ENCODE measurements at places on chromosomes 11 and 22.

DNA sequence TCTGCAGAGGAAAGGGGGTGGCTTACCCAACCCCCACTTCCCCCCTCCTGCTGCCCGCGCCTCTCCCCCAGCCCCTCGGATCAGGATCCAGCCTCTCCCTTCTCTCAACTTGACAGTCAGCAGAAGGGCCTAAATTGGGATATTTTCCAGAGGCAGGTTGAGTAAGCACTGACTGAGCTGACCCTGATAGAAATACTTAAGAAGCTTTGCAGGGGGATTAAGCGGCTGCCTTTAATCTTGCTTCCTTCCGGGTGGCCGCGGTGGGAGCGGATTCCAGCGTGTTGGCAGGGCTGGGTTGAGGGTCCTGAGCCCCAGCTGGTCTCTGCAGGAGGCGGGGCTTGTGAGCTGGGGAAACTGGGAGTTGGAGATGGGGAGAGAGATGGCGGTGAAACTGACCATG lies 445.2 kb downstream of the NTM start:
- no peak for DNase-seq

DNA sequence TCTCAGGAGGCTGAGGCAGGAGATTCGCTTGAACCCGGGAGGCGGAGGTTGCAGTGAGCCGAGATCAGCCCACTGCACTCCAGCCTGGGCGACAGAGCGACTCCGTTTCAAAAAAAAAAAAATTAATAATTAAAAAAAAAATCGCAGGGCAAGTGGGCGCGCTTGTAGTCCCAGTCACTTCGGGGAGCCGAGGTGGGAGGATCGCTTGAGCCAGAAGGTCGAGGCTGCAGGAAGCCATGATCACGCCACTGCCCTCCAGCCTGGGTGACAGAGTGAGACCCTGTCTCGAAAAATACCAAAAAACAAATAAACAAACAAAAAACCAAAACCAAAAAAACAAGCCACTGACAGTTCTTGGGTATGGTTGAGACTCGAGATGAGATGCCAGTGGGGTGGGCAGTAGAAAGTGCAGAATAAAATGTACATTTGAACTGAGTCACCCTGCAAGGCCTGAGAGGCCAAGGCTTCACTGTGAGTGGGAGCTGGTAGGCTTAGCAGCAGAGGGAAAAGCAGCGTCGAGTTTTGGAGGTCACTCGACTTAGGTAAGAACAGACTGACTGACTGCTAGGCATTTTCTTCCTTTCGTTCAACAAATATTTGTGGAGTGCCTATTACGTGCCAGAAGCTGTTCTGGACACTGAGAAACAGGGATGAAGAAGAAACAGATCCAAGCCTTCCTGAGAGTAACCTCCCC lies 635 bp upstream of the LDHA start:
- no peak for DNase-seq

GRCh38 chr11:120532082-120532831 lies 20.7 kb downstream of the GRIK4 start:
- DNase-seq, result no peak

- peak; percentile 42 for DNase-seq
Measured at GRCh38 chr11:123103326-123103980, 41.5 kb upstream of the HSPA8 start.

DNA sequence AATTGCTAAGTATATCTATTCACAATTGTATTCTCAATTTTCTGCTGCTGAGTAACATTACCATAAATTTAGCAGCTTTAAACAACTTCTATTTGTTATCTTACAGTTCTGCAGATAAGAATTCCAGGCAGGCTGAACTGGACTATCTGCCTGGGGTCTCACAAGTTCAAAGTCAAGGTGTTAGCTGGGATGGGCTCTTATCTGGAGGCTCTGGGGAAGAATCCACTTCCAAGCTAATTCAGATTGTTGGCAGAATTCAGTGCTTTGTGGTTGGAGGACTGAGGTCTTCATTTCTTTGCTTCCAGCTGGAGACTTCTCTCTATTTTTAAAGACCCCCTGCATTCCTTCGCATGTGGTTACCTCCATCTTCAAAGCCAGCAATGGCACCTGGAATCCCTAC lies 329.9 kb upstream of the ISX start:
- DNase-seq, result no peak

GRCh38 chr22:27157666-27158370 lies 500.4 kb downstream of the MIAT start:
- no peak for DNase-seq

- no peak for DNase-seq
Measured at GRCh38 chr11:14584035-14584363, 59.6 kb upstream of the PDE3B start.

DNA sequence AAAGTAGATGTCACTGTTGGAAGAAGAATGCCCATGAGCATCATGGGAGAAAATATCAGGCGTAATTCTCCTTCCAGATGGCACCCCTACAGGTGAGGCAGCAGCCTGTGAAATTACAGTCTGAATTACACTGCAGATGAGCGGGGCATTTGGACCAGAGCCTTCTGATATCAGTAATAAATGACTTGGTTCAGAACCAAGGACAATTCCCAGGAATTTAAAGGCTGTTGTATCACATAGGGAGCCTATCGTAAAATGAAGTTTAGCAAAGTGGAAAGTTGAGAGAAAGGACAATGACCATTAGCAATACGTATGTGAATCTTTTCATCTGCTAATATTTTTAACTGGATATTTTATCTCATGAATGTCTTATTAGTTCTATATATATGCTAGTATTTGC lies 61.3 kb downstream of the PRMT3 start:
- no peak for DNase-seq

DNA sequence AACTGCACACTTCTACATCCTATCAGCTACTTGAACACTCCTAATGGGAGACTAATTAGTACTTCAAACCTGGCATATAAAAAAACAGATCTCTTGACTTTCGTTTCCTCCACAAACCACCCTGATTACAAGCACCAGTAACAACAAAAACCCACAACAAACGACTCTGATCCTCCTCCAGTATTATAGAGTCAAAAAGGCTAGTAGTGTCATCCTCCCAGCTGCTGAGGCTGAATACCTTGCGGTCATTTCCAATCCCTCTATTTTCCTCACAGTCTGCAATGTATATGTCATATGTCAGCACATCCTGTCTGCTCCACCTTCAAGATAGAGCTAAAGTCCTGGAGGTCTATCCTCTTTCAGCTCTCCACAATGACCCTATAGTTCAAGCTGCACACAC lies 688.9 kb upstream of the RAG2 start:
- DNase-seq, result no peak

DNA sequence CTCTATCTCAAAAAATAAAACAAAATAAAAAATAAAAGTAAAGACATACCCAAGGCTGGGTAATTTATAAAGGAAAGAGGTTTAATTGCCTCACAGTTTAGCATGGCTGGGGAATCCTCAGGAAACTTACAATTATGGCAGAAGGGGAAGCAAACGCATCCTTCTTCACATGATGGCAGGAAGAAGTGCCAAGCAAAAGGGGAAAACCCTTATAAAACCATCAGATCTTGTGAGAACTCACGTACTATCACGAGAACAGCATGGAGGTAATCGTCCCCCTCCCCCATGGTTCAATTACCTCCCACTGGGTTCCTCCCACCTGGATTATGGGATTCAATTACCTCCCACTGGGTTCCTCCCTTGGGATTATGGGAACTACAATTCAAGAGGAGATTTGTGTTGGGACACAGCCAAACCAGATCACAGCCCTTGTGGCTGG lies 8.3 kb upstream of the SSTR3 start:
- DNase-seq, result no peak

DNA sequence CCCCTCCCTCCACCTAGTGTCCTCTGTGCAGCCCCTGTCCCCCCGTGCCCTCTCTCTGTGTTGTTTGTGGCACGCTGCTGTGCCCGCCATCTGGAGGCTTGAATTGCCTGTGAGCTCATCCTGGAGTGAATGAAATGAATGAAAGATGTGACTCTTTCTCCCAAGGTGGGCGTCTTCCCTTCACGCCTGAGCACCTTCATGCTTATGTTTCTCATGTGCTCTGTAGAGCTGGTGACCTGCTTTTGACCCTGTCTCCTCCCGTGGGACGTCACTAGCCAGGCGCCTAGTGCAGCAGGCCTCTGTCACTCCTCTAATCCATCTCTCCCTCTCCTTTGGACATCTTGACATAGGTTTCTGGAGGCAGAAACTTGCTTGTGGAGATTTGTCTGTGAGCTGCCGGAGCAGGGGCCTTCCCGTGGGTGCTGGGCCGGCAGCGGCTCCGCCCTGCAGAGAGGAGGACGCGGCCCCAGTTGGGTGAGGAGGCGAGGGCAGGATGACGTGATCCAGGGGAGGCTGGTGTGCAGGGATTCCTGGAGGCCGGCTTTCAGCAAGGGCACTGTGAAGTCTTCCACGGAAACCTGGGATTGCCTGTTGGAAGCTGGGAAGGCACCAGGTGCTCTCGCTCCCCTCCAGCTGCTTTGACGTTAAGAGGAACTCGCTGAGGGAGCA lies 40.6 kb downstream of the MUC6 start:
- DNase-seq, result no peak

DNA sequence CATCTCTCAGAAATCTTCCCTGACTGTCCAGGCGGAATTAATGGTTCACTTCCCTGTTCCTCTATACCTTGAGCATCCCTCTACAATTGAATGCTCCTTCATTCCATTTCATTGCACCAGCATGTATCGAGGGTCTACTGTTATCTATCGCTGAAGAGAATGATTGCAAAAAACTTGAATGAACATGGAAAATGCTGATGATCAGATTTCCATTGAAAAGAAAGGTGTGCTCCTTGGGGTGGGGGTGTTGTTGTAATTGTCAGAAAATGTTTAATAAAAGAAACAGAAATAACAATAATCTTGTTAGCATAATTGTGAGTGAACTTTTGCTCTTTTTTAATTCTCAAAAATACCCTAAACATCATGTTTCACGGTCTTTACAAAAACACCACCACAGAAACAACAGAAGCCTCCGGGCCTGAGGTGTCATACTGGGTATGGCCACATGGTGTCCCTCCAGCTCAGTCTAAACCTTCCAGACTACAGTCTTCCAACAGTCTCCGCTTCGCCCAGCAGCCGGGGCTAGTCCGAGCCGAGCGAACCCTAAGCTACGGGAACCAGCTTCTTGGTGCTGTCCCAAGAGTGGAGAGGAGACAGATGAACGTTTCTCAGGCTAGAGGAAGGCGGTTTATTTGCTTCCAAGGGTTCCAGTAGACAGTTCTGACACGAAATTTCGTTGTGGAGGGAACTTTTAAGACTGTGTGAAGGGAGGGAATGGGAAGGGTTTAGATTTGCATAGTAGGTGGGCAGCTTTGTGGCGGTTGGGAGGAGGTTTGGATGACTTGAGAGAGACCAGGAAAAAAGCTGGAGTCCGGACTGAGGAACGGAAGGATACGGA lies 75.8 kb upstream of the ZBED5 start:
- peak; percentile 91 for DNase-seq

DNA sequence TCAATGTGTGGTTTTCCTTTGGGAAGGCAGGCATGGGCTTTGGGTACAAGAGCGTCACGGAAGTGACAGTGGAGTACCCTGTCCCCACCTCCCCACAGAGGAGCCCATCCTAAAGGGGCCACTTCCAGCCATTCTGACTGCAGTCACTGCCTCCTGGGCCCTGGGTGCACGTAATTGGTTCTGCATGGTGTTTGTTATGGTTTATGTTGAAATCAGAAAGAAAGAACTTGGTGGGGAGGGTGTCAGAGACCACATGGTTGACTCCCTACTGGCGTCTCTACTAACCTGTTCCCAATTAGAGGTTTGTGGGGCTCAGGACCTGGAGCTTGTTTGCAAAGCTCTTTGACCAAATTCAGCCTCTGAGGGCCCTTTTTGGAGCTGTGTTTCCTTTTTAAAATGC lies 40.8 kb downstream of the RIBC2 start:
- DNase-seq, result no peak

DNA sequence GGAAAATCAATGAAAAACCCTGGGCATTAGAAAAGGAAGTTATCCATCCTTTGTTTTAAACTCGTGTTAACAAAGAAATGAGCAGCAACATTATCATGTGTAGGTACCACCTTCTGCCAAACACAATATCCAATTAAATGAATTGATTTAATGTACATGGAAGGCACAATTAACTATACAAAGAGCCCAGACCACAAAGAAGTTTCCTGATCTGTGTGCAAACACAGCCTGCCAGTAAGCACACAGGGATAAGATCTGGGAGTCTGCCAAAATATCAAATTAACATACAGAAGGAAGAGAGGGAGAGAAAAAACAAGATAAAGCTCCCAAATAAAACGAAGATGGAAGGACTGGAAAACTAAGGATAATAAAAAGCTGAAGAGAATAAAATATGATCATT lies 54.1 kb upstream of the SLC25A1 start:
- no peak for DNase-seq

- no peak for DNase-seq
Measured at GRCh38 chr11:35011389-35011788, 95.0 kb downstream of the PDHX start.

- no peak for DNase-seq
Measured at GRCh38 chr22:28952857-28953256, 69.5 kb downstream of the ZNRF3 start.

- no peak for DNase-seq
Measured at GRCh38 chr11:109308551-109308950, 113.4 kb upstream of the C11orf87 start.

DNA sequence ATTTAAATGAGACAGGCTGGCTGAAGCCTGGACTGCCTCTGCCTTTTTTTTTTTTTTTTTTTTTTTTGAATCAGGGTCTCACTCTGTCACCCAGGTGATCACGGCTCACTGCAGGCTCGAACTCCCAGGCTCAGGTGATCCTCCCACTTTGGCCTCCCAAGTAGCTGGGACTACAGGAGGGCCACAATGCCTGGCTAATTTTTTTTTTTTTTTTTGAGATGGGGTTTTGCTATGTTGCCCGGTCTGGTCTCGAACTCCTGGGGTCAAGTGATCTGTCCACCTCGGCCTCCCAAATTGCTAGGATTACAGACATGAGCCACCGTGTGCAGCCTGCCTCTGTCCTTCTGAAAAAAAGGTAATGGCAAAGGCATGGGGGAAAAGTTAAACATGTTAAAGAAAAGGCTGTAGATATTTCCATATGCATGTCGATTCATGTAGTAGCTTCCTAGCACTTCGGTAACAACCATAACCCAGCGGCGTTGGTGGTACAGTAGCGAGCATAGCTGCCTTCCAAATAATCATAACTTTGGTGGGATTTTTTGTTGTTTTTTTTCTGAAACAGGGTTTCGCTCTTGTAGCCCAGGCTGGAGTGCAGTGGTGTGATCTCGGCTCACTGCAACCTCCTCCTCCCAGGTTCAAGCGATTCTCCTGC lies 48.8 kb downstream of the MCHR1 start:
- DNase-seq, result no peak

DNA sequence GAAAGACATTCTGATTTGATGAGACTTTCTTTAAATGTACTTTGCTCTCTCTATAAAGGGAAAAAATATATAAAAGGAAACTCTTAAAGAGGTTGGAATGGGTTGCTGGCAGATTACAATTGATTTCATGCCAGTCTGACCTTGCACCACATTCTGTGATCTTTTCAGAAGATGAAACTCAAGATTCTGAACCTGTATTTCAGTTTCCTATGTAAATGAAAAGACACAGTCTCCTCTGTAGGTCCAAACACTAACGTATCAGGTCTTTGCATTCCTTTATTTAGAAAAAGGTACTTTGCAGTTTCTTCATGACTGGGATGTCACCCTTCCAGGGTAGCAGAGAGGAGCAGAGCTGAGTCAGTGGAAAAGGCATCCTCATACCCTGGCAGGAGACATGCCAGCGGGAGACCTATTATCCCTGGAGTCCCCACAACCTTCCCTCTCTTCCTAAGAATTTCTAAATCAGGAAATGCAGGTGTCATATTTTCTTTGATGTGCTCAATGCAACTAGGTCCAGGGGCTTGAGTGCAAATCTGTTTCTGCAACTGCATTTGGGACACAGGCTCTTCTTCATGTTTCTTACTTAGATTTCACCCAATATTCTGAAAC lies 282.6 kb downstream of the CADM1 start:
- no peak for DNase-seq

- DNase-seq, result peak; percentile 62
Measured at GRCh38 chr11:62680825-62681240, 2.0 kb upstream of the UBXN1 start.

Data from mucosa of gallbladder (tissue), 1 donor.